CD8-positive, alpha-beta T cell (primary cell): ENCODE measurements at places on chromosomes 2 and 18.

DNA sequence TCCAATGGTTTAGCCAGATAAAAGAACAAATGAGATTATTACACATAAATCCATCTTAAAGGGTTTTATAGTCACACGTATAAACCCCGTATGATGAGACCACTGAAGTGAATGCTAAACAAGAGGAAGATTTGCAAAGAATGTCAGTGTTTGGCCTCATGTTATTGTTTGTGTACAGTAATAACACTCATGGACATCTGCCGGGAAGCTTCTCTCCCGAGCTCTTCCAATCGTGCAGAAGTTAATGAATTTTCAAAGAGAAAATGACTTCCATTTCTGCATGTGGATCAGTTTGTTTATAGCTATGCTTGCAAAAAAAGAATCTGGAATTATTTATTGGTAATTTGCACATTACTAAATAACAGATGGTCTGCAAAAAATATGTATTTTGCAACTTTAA lies 88.5 kb upstream of the APCDD1 start:
- no peak for DNase-seq

GRCh38 chr2:1867141-1867540 lies 122.8 kb upstream of the PXDN start:
- no peak for DNase-seq

GRCh38 chr2:23505984-23506380 lies 121.0 kb downstream of the KLHL29 start:
- no peak for DNase-seq

DNA sequence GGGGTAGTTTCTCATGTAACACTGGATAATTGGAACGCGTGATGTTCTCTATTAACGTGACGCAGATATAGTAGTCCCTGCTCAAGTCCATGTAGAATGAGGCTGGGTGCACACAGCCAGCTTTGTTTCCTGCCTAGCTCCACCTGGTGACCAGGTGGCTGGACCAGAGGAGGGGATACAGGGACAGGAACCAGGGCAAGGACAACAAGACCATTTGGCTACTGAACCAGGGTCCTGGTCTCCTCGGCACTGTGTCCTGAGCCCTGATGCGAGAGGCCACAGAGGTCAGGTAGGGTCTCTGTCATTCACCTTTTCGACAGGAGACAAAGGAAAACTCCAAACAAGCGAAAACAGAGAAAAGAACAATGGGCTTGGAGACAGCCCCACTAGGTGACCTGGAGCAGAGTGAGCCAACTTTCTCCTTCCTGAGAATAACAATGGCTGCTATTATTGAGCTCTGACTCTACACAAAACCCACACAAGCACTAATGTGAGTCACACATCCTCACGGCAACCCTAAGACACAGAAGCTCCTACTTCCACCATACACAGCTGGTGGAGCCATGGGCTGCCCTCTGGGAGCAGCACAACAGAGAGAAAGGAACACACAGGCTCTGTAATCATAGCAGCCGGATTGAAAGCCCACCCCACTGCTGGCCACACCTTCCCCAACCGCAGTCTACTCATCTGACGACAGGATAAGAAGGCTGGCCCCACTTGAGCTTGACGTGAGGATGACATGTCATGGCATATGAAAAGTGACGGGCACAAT lies 67.3 kb upstream of the TEX51 start:
- DNase-seq, result no peak

GRCh38 chr2:116680256-116680936 lies 1134.1 kb upstream of the DDX18 start:
- no peak for DNase-seq

DNA sequence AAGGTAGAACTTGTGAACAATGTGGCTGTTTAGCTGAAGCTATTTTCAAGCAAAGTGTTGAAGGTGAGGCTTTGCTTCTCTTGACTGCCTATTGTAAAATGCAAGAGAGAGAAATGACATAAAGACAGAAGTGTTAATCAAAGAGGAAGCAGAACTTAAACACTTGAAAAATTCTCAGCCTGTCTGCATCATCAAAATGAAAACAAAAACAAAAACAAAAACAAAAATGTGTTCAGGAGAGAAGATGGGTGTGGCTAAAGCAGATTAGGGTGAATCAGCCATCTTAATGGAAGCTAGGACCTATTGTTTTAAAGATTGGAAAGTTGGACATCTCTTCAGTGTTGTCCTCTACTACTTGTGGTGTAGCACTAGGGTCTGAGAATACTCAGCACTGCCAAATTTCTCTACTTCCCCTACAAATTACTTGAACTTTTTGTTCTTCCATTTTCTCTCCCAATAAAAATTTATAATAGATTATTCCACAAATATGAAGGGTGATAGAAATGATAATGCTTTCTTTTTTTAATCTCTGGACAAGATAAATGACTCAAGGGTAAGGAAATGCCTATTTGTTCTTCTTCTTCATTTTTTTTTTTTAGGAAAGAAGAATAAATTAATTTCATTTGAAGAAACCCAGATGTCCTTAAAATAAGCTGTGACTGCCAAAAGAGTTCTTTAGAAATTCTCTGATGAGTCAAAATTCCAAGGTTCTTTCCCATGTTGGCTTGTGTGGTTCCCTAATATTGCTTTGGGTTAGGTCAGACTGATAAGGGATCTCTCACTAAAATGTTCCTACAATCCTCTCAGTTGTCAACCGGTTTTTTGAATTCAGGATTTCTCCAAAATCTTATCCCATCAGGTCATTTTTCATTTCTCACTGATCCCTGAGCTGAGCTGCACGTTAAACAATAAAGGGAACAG lies 571.2 kb upstream of the ZEB2 start:
- DNase-seq, result no peak

GRCh38 chr2:70553334-70553583 lies 367 bp downstream of the TGFA start:
- DNase-seq, result no peak

DNA sequence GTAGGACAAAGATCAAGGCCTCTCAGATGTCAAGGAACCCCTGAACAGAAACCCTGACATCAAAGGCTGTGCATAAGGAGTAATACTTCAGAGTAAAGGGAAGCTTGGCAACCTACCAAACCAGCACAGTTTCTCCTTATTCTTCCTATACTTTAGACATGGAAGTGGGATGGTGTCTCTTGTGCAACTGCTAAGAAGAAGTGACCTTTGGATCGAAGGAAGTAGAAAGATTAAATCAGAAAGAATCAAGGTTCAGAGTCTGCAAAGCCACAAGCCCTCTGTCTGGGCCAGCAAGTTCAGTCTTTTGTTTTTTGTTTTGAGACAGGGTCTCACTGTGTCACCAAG lies 66.2 kb upstream of the SLC39A10 start:
- DNase-seq, result no peak

DNA sequence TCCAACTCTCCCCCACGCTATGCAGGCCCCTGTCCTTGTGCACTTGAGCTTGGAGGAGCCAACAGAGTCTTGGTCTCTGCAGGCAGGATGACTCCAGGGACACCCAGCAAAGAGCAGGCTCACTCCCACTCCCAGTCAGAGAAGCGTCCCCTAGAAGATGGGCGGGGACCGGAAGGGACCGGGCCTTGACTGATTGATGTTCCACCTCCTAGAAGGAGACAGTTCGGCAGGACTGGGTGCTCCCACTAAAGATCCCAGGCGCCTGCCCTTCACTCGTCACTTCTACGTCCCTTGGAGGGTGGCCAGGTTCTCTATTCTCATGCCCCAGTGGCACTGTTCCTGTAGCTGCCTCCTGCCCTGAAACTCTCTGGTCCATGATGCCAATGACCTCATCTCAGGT lies 3.2 kb upstream of the SP100 start:
- DNase-seq, result no peak

GRCh38 chr2:111198701-111199100 lies 78.0 kb downstream of the BCL2L11 start:
- DNase-seq, result no peak

DNA sequence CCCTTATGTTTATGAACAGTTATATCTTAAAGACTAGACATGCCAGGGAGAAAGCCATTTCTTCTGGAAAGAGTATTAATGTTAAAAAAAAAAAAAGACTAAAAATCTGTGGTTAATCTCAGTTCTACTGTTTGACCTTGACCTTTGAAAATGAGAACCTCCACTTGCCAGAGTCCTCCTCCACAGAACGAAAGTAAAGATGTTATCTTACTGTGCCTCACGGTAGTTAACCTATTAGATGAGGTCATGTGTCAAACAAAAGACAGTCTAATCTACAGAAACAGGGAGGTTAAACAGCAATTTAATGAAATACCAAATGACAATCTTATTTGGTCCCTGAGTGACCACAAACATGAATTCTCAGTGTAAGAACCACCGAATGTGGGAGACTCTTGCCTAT lies 51.2 kb downstream of the SLC14A2 start:
- no peak for DNase-seq

- no peak for DNase-seq
These were observed 46.3 kb upstream of the STAM2 start for GRCh38 chr2:152221839-152222238.

DNA sequence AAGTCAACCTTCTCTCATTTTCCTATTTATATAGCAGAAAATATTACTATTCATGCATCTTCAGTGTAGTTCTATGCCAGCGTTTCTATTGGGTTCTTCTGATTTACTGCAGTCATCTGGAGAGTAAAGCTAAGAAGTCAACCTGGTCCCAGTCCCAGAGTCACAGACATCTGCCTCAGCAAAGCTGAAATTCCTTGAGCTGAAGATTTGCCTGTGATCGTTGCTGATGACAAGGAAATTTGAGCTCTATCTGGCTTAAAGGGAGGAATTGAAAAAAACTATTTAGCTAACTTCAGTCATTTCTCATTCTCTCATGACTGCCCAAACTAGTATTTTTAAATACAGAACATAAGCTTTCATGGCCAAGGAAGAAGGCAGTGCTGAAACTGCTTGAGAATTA lies 45.7 kb downstream of the RND3 start:
- DNase-seq, result no peak

DNA sequence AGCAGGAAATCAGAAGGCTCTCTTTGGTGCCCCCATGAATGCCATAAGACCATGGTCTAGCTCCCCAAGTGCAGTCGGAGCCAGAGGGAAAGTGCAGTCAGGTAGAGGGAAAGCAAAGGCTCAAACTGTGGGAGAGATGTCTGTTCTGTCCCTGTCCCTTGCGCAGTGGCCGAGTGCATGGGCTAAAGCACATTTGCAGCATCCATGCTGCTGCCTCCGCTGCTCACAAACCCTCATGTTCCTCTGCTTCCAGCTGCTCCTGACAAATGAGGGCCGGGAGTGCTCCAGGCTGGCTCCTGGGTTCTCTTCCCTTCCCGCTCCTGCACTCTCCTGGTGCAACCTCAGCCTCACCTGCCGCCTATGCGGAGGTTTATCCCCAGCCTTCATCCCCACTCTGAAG lies 34.2 kb downstream of the SCTR start:
- DNase-seq, result no peak
